Neural crest cell (in vitro differentiated cells): ENCODE measurements at places on chromosomes 5 and 9. TPM values are rescaled to one million over a fixed set of nuclear protein-coding genes. Genes with fewer than 3 reads are reported as not detected.

DNA sequence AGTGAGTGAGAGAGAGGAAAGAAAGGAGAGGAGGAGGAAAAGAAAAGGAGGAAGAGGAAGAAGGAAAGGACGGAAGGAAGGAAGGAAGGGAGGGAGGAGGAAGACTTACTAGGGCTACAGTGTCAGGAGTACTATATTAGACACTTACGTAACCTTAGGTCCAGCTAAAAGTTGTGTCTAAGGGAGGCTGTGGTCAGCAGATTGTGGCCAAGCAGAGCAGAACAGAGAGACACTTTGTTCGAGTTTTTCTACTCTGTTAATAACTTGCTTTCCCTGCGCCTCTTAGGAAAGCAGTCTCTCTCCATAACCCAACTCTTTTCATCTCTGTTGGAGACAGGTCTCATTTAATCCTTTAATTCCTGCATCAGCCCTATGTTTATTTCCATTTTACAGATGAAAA lies 138.9 kb downstream of the KCNN2 start:
- H3K36me3 ChIP-seq, result no peaks in the 10 kb centered on the region
- no peaks in the 10 kb centered on the region for H3K4me1 ChIP-seq
- H3K27ac ChIP-seq, result no peak overlapping the region

- no peak overlapping the region for H3K27ac ChIP-seq
- H3K4me1 ChIP-seq, result no peaks in the 10 kb centered on the region
- H3K4me3 ChIP-seq, result no peak overlapping the region
- H3K27me3 ChIP-seq, result peaks cover 15% of the 10 kb centered on the region
- H3K36me3 ChIP-seq, result no peaks in the 10 kb centered on the region
Measured at GRCh38 chr9:103552712-103553111, 541.4 kb upstream of the SMC2 start.

DNA sequence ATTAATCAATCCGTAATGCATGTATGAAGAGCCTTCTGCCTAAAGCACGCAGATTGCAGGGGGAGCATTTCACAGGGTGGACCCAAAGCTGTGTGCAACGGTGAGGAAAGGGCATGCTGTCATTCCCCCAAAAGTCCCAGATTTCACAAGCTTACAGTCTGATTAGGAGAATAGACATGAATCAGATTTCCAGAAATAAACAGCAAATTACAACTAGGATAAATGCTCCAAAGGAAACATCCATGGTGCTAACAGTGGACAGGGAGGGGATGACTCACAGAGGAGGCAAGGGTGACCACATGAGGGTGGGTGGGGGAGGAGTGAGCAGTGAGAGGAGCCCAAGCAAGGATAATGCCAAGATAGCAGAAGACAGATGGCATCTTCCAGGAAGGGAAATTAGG lies 258.4 kb upstream of the TAS2R1 start:
- DNase-seq, result no peak
- no peaks in the 10 kb centered on the region for H3K27me3 ChIP-seq
- no peak overlapping the region for H3K4me3 ChIP-seq
- H3K36me3 ChIP-seq, result no peaks in the 10 kb centered on the region
- no peak overlapping the region for H3K27ac ChIP-seq

DNA sequence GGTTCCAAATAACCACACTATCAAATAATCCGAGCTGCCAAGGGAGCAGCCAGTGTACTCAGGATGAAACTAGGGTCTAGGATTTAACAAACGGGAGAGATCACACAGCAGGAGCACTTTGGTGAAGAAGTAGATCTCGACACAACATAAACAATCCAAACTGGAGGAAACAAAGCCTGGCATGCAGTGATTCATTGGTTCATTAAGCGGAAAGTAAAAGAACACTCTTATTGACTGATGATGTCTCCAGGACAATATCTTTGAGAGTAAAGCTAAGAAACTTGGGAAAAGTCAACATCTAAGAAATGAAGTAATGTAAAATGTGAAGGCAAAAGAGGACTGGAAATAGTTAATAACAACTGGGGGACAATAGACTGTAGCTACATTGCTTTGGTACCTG lies 1478.3 kb upstream of the CDH9 start:
- no peak for DNase-seq
- peaks cover 5% of the 10 kb centered on the region for H3K36me3 ChIP-seq
- H3K4me3 ChIP-seq, result no peak overlapping the region
- H3K27ac ChIP-seq, result no peak overlapping the region
- no peaks in the 10 kb centered on the region for H3K4me1 ChIP-seq

NDST1 gene
- total RNA-seq, result 108 and 112 TPM in 2 replicates

CER1 gene
- total RNA-seq, result 0.32 and 0.40 TPM in 2 replicates
